Ecto neural progenitor cell (in vitro differentiated cells): ENCODE measurements at places on chromosomes 3 and 15.
A peak's percentile ranks its signal among the peaks of the same experiment; 100 is the strongest.

GRCh38 chr15:82575335-82575734, 35.1 kb upstream of the RPS17 start:
- no peak for DNase-seq

- peak; percentile 69 for DNase-seq
Measured at GRCh38 chr3:24773798-24774197, 279.1 kb upstream of the THRB start.

DNA sequence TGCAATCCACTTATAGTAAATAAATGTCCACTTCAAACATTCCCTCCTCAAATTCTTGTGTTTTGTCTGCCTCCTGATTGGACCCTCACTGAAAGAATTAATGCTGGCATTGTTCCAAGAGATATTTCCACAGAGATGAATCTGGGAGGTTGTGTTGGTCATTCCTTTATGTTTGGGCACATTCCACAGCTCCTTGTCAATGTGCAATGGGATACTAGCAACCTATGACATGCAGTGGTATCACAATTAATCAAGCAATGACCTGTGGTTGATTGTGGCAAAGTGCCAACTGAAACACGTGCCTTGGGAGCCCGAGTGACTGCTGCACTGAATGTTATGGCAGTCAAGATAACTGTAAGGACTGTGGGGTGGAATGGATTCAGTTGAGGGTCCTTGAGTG, 55.0 kb upstream of the SNRPN start:
- DNase-seq: no peak

DNA sequence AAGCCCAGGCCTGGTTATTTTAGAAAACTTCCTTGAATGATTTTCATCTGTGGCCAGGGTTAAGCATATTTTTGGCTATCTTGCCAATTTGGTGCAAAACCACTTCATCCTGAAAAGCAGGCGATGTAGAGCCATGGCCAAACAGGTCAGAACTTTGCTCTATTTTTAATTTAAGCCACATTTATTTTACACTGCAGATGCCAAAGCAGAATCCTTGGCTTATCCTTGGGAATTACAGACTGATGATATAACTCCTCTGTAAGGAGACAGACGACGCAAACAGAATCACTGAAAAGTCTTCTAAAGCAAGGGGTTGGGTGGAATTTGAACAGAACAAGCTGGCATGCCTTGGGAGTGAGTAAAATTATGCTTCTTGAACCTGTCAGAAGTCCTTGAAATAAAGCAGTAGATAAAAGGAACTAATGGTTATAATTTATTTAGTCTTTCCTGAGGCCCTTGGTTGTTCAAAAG, 121.9 kb downstream of the CHST2 start:
- DNase-seq: no peak

DNA sequence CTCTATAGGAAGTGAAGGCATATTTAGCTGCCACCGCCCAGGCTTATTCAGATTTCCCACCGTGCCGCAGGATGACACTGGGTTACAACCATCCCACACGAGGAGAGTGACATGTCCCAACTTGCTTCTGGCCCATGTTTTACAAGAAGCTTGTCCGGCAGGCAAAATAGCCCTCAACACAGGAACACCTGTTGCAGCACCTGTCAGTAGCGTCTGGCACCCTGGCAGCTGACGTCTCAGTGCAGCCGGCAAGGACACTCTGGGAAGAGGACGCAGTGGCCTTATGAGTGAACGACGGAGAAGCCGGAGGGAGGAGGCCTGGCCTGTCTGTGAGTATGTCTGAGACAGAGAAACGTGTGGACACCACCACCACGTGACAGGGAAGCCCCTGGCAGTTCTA, 32.1 kb downstream of the FAM174B start:
- no peak for DNase-seq
